ENCODE measurements at places on chromosomes 6 and 20.

DNA sequence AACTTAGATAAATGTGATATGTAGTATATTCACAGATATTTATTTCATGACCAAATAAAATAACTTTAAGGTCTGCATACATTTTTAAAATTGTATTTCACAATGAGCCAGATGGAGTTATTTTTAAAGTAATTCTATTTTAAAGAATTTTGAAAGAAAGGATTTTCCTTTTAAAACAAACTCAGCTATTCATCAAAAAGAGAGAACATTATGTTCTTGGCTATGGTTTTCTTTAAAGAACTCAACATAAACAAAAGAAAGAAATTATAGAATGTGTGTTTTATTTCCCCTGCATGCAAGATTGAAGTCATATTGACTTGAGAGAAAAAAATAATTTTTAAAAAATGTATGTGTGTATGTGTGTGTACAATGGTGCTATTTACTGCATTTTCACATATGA is 1023.6 kb upstream of the CITED2 start:
- no peak for DNase-seq

DNA sequence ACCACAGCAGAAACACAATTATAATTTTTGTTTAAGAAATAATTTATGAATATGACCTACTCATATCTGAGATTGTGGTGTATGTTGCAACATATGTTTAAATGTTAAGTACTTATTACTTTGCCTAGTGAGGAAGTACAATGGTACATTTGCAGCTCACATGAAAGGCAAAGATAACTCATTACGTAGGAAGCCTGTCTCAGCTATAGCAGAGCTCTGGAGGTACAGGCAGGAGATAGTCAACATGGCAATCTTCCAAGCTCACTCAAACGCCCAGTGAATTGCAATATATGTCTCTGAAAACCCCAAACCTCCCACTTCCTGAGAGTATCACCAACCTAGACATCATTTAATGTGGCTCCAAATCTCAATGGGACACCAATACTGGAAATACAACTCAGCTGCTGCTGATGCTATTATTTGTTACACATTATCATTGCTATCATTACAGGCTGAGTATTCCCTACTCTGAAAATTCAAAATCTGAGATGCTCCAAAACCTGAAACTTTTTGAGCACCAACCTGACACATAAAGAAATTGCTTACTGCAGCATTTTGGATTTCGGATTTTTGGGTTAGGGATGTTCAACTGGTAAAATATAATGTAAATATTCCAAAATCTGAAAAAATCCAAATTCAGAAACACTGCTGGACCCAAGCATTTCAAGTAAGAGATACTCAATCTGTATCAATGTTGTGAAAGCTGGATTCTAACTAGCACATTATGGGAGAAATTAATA is 25.1 kb upstream of the GSTA4 start:
- DNase-seq, result no peak

- no peak for DNase-seq
Measured at GRCh38 chr6:125300992-125301434, 754 bp downstream of the HDDC2 start.

- no peak for DNase-seq
Measured at GRCh38 chr6:42304053-42304712, 86.5 kb upstream of the MRPS10 start.

- peak; percentile 28 for DNase-seq
Measured at GRCh38 chr20:57346477-57346876, 4.6 kb upstream of the RAE1 start.

DNA sequence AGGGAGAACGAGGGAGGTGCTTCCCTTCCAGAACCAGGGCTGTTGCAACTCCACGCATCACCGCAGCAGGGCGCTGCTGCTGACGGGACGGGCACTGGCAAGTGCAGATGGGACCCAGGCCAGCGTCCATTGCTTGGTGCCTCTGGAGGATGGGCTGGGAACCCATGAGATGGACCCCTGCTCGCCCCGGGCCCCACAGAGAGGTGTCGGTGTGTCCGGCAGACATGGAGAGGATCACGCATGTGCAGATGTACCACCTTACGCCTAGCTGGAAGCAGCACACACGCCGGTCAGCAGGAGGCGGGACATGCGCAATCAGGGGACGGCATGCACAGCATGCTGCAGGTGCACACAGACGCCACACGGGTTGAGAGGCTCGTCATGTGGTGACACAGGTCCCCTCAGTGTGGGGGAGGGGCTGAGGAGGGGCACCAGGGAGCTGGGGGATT is 5.7 kb downstream of the CABLES2 start:
- no peak for DNase-seq

All from stimulated activated CD8-positive, alpha-beta memory T cell treated with anti-CD3 and anti-CD28 coated beads, Interleukin-4, amount 100 ng/mL, for 1 hour (primary cell).